ENCODE measurements at places on chromosomes 1 and 21.

GRCh38 chr1:167634435-167634834 lies 4.4 kb downstream of the RCSD1 start:
- no peaks in the 10 kb centered on the region for H3K27me3 ChIP-seq
- H3K4me1 ChIP-seq: peaks cover 74% of the 10 kb centered on the region
- peak overlapping the region; percentile 97 for H3K4me3 ChIP-seq

- peak; percentile 68 for DNase-seq
- H3K27ac ChIP-seq: no peak overlapping the region
- H3K4me1 ChIP-seq: peaks cover 28% of the 10 kb centered on the region
- H3K27me3 ChIP-seq: peaks cover 29% of the 10 kb centered on the region
- peaks cover 1% of the 10 kb centered on the region for H3K36me3 ChIP-seq
- H3K4me3 ChIP-seq: peak overlapping the region; percentile 70
Observed at GRCh38 chr1:65265651-65266351, 43.5 kb upstream of the DNAJC6 start.

DNA sequence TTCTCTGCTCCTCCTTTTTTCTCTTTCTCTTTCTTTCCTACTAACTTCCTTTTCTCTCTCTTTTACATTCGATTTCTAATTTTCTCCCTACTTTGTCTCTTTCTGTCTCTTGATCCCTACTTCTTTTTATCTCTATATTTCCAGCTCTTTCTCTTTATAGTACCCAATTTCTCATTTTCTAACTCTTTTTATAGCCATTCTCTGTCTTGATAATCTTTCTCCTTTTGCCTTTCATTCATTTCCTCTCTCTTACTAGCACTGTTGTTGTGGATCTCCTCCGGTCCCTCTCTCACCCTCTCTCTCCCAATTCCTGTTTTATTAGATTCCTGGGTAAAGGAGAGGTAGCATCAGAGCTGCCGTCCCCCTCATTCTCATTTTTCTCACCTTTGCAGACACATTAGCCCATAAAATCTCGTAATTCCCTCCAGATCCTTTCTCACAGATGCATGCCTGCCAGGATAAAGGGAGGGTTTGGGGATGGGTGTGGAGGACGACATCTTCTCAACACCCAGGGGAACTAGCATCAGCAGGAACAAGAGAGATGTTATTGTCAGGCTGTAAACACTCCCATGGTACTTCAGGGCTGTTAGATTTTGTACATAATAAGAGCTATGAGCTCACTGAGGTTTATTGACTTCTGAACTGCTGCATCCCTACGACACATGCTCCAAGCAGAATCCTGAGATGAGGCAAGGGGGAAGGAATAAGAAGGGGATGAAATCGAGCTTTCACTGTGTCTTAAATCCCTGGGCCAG lies 159.0 kb upstream of the GALNT2 start:
- H3K27me3 ChIP-seq: peaks cover 28% of the 10 kb centered on the region
- no peak for DNase-seq
- H3K27ac ChIP-seq: no peak overlapping the region

DNA sequence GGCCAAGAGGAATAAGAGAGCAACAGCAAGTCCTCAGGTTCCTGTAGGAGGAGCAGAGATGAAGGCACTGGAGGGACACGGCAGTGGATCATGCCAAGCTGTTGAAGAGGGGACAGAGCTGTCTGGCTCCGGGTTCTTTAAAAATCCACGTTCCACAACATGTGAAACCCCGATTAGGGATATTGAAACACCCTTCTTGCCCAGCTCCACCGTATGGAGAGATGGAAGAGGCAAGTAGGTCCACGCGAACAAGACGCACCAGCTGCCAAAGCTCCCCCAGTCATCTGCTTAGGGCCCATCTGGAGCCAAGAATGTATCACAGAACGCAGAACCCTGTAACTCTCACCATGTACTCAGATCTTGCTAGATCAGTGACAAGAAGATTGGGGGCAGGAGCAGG lies 3.9 kb downstream of the C1orf198 start:
- H3K4me3 ChIP-seq: no peak overlapping the region
- H3K4me1 ChIP-seq: peaks cover 20% of the 10 kb centered on the region
- DNase-seq: no peak

- no peaks in the 10 kb centered on the region for H3K4me1 ChIP-seq
- H3K27me3 ChIP-seq: no peaks in the 10 kb centered on the region
- no peak overlapping the region for H3K4me3 ChIP-seq
- no peak overlapping the region for H3K27ac ChIP-seq
- no peak for DNase-seq
Observed at GRCh38 chr21:26918323-26919079, 48.4 kb downstream of the ADAMTS5 start.

- DNase-seq: no peak
- no peak overlapping the region for H3K4me3 ChIP-seq
- H3K36me3 ChIP-seq: peaks cover 81% of the 10 kb centered on the region
- H3K4me1 ChIP-seq: no peaks in the 10 kb centered on the region
- no peak overlapping the region for H3K27ac ChIP-seq
Observed at GRCh38 chr1:182861994-182862393, 22.8 kb downstream of the DHX9 start.

DNA sequence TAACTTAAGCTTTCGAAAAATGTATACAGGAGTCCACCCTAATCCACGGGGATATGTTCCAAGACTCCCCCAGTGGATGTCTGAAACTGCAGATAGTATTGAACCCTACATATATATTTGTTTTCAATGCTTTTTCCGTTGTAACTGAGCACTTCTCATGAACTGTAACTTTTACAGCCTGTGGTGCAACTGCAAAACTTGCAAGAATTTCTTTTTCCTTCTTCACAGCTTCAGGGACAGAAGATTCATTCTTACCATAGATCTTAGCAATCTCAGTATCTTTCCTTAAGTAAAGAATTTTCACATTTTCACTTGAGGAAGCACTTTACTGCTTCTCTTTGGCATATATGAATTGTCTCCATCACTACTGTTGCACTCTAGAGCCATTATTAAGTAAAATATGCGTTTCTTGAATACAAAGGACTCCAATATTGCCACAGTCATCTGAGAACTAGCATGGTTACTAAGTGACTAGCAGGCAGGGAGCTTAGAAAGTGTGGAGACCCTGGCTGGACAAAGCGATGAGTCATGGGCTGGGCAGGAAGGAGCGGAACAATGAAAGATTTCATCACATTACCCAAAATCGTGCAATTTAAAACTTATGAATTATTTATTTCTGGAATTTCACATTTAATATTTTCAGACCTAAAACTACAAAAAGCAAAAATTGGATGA lies 14.1 kb downstream of the DPYD start:
- H3K4me1 ChIP-seq: peaks cover 24% of the 10 kb centered on the region
- H3K36me3 ChIP-seq: peaks cover 11% of the 10 kb centered on the region
- H3K27ac ChIP-seq: no peak overlapping the region
- DNase-seq: no peak

DNA sequence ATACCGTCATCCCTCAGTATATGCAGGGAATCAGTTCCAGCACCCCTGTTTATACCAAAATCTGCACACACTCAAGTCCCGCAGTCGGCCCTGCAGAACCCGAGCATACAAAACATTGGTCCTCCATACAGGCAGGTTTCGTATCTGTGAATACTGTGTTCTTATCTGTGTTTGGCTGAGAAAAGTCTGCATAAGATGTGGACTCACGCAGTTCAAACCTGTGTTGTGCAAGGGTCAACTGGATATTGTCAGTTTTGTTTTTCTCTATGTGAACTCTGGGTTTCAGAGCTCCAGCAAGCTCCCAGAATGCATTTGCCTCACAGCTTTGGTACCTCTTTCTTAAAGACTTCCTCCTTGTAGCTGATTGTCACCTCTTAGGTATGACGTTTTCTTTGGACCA lies 100.6 kb downstream of the NR5A2 start:
- no peak overlapping the region for H3K4me3 ChIP-seq
- H3K36me3 ChIP-seq: no peaks in the 10 kb centered on the region
- no peak overlapping the region for H3K27ac ChIP-seq
- H3K27me3 ChIP-seq: peaks cover 12% of the 10 kb centered on the region

DNA sequence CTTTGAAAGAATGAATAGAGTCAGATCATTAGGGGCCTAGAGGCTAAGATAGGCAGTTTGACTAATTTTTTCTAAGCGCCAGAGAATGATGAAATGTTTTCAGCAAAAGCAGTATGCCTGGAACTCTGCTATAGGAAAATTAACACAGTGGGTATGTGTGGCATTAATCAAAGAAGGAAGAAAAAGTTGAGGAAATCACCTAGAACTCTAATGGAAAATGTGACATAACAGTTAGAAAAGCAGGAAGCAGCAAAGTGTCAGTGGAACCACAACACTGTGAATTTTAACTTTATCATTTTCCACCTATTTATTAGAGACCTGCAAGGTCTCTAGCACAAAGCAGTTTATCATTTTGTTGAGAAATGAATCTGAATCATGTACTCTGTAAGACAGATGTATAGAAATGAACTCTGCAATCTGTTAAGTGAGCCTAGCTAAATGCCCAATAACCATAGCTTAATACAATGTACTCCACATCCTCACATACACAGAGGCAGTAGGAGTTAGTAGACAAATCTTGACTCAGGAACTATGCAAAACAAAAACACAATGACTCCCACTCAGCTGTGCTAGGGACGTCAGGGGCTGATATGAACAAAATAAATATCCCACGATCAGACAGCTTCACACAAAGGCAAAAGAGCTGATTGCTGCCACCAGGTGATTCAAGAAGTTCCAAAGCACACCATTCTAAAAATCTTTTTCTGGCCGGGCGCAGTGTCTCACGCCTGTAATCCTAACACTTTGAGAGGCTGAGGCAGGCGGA lies 500.7 kb upstream of the NFIA start:
- H3K27me3 ChIP-seq: no peaks in the 10 kb centered on the region
- no peaks in the 10 kb centered on the region for H3K36me3 ChIP-seq
- no peaks in the 10 kb centered on the region for H3K4me1 ChIP-seq
- no peak overlapping the region for H3K27ac ChIP-seq
- no peak for DNase-seq

DNA sequence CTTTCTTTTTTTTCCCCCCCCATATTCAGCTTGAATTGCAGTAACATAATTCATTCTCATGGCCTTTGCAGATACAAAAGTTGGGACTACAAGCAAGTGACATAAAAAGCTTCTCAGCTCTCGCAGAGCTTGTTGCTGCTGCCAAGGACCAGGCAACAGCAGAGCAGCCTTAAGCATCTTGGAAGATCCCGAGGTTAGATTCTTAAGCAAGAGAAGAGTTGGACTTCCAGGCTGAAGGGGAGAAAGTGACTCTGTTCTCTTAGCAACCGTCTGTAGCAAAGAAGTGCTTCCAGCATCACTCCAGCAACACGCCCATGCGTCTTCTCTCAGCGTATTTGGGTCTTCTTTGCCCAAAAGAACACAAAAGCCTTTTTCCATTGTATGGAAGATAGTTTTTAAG lies 20.7 kb downstream of the AGT start:
- H3K27ac ChIP-seq: no peak overlapping the region
- peaks cover 2% of the 10 kb centered on the region for H3K4me1 ChIP-seq
- H3K27me3 ChIP-seq: peaks cover 4% of the 10 kb centered on the region
- no peak overlapping the region for H3K4me3 ChIP-seq
- no peak for DNase-seq

DNA sequence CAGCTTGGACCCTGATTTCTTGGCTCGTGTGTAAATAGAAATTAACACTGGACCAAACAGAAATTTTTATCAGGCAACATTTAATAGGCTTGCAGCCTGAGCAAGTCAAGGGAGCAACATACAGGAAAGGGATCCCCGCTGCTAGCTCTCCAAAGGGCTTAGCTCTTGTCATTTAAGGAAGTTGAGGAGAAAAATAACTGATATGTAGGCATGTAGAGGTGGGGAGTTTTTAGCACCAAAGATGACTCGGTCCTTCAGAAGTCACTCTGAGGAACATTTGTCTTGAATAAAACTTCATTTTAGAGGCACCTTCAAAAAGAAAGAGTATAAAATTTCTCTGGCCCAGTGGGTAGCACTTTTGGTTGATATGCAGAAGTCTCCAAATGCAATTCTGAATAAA lies 27.1 kb downstream of the GBP2 start:
- no peak overlapping the region for H3K4me3 ChIP-seq
- H3K36me3 ChIP-seq: peaks cover 27% of the 10 kb centered on the region
- H3K27ac ChIP-seq: no peak overlapping the region
- no peaks in the 10 kb centered on the region for H3K27me3 ChIP-seq

GRCh38 chr1:111669268-111669667 lies 49.7 kb downstream of the RAP1A start:
- peaks cover 36% of the 10 kb centered on the region for H3K36me3 ChIP-seq
- H3K27me3 ChIP-seq: no peaks in the 10 kb centered on the region
- DNase-seq: no peak
- no peak overlapping the region for H3K27ac ChIP-seq

GRCh38 chr1:223831755-223832636 lies 13.8 kb downstream of the TP53BP2 start:
- H3K36me3 ChIP-seq: peaks cover 9% of the 10 kb centered on the region
- DNase-seq: no peak
- no peaks in the 10 kb centered on the region for H3K27me3 ChIP-seq
- peaks cover 10% of the 10 kb centered on the region for H3K4me1 ChIP-seq

- no peaks in the 10 kb centered on the region for H3K4me1 ChIP-seq
- no peaks in the 10 kb centered on the region for H3K27me3 ChIP-seq
- no peaks in the 10 kb centered on the region for H3K36me3 ChIP-seq
- no peak overlapping the region for H3K4me3 ChIP-seq
- no peak for DNase-seq
Observed at GRCh38 chr1:75589637-75590036, 21.3 kb downstream of the SLC44A5 start.

GRCh38 chr21:29176471-29177120 lies 46.2 kb downstream of the MAP3K7CL start:
- H3K27me3 ChIP-seq: peaks cover 4% of the 10 kb centered on the region
- DNase-seq: no peak
- H3K4me1 ChIP-seq: peaks cover 3% of the 10 kb centered on the region
- no peak overlapping the region for H3K4me3 ChIP-seq

DNA sequence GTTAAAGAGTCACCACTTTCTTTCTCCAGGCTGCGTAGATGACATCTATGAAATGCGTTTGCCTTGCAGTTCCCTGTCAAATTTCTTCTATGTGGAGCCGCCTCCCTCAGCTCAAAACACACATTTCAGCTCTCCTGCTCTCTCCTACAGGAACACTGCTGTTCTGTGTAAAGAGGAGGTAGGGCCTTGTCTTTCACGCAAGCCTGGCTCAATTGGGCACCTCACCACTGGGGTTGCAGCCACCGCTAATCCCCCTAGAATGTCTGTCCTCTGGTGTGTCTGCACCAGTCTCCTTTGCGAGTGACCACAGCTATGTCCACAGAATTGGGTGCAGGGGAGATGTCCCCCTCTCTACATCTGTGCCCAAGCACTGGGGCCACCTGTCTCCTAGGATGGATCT lies 31.8 kb upstream of the CFHR4 start:
- no peaks in the 10 kb centered on the region for H3K36me3 ChIP-seq
- DNase-seq: no peak
- H3K27me3 ChIP-seq: no peaks in the 10 kb centered on the region
- no peak overlapping the region for H3K27ac ChIP-seq

GRCh38 chr1:112265931-112266330 lies 130.1 kb upstream of the CTTNBP2NL start:
- no peak for DNase-seq
- no peaks in the 10 kb centered on the region for H3K4me1 ChIP-seq
- no peaks in the 10 kb centered on the region for H3K36me3 ChIP-seq
- peaks cover 19% of the 10 kb centered on the region for H3K27me3 ChIP-seq
